GM23248 (cell line): ENCODE measurements at places on chromosomes 2 and 18. TPM values are rescaled to one million over a fixed set of nuclear protein-coding genes. Genes with fewer than 3 reads are reported as not detected.

The CRYBA2 gene
- polyA plus RNA-seq, result not detected in 2 replicates

The CYP1B1 gene
- 112 and 116 TPM in 2 replicates for polyA plus RNA-seq

DNA sequence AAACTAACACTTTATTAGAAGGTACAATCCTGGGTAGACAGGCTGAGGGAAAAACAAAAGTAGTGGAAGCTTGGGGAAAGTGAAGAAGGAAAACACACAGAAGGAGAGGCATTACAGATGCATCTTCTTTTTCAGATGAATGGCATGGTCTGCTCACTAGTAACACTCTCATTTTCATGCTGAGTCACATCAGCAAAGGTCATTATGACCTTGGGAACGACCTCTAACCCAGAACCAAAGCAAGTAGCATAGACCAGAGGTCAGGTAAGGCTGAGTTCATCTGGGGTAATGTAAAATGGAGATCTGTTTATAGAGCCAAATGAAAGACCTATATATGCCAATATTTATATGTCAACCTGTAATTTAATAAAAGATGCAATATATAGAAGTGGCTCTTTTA, 294.4 kb upstream of the LRRTM4 start:
- no peak for DNase-seq

DNA sequence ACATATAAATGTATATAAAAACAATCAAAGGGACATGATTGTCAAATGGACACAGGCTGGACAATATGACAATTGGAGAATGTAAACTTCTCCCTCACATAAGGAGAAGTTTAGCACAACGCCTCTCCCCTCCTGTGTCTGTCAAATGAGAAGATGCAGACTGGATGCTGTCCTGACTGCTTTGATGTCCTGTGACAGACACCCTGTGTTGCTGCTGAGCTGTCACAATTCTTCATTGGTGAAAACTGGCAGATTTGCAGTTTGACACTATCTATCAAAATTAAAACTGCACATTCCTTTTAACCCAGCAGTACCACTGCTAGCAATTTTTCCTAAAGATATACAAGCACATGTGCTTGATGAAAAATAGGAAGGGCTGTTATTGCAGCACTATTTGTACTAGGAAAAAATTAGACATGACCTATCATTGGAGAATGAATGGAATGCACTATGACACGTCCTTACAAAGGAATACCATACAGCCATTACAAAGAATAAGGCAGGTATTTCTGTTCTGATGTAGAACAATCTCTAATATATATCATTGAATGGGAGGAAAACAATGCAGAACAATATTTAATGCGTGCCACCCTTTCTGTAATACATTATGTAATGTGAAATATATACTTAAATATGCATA, 12.4 kb downstream of the DPYSL5 start:
- no peak for DNase-seq

The IL1RL2 gene
- 1.2 and 2.0 TPM in 2 replicates for polyA plus RNA-seq

DNA sequence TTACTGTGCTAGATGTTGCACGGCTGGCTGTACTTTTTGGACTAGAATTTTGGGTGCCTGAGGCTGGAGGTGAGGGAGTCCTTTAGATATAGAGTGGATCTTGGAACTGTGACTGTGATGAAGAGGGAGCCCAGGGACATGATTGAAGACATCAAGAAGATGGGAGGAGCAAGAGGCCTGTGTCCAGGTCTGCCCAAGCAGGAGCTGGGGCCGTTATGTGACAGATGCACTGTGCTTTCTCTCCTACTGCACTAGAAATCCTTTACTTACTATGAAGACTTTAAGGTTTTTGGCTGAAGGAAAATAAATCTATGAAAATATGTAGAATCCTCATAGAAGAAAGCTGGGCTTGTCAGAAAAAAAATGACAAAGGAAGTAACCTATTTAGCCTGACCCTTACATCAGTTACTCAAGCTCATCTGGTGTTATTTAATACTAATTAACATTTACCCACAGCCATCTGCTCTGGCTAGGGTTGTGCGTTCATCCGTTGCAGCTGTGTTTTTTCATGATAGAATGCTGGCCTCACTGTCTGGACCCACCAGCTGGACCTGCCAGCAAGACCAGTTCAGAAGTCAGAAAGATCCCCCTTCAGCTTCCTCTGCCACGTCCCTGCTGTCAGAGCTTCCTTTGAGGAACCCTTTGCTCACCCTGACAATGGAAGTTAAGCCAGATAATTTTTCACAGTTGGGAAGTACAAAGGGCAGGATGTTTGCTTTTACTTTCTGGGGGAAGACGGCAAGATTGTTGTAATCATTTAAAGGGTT, 16.7 kb downstream of the TSN start:
- DNase-seq, result no peak

The AQP12A gene
- not detected in 2 replicates for polyA plus RNA-seq

The C2orf78 gene
- polyA plus RNA-seq, result not detected in 2 replicates
